Ascending aorta (tissue), 2 donors: ENCODE measurements at places on chromosomes 3 and 15.

- peaks cover 9% of the 10 kb centered on the region for H3K4me1 ChIP-seq
- no peaks in the 10 kb centered on the region for H3K36me3 ChIP-seq
- no peaks in the 10 kb centered on the region for H3K27me3 ChIP-seq
- DNase-seq, result no peak
Observed at GRCh38 chr3:157127831-157128767, 31.8 kb downstream of the CCNL1 start.

DNA sequence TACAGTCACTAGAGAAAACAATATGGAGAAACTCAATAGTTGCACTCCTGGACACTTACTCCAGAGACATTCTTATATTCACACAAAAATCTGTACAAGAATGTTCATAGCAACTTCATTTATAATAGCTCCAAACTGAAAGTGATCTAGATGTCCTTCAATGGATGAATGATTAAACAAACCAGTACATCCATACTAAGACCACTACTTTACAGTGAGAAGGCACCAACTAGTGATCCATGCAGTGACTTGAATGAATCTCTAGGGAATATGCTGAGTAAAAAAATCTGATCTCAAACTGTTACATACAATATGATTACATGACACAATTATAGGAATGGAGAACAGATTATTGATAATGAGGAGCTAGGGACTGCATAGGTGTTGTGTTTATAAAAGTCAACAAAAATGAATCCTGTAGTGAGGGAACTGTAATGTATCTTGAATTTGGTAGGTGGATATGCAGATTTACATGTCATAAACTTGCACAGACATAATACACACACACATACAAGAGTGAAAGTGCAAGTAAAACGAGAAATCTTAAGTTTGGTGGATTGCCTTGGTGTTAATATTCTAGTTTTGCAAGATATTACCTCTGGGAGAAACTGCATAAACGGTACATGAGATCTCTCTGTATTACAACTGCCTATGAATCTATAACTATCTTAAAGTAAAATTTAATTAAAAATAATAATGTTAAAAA is 85.7 kb downstream of the SPATA16 start:
- no peaks in the 10 kb centered on the region for H3K36me3 ChIP-seq
- no peaks in the 10 kb centered on the region for H3K27me3 ChIP-seq
- H3K4me1 ChIP-seq, result no peaks in the 10 kb centered on the region
- H3K4me3 ChIP-seq, result no peak overlapping the region
- H3K27ac ChIP-seq, result no peak overlapping the region

GRCh38 chr3:60399292-60399691 is 852.0 kb downstream of the FHIT start:
- H3K36me3 ChIP-seq, result no peaks in the 10 kb centered on the region
- H3K4me3 ChIP-seq, result no peak overlapping the region
- no peaks in the 10 kb centered on the region for H3K27me3 ChIP-seq
- H3K27ac ChIP-seq, result no peak overlapping the region

DNA sequence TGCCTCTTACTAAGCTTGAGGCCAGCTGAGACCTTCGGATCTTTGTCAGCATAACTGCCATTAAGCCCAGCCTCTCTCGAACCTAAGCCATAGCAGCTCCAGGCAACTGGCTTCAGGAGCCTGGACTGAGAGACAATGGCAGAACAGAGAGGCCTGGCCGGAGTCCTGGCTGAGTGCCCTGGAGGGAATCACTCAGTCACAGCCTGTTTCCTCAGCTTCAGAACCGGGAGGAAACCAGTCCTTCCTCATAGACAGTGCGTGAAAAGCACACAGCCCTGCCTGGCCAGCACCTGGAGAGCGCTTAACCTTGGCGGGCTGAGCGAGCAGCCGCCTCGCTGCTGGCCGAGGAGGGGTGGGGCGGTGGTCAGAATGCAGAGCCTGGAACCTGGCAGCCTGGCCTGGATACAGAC is 21.6 kb downstream of the RNU5B-1 start:
- no peak overlapping the region for H3K4me3 ChIP-seq
- H3K4me1 ChIP-seq, result no peaks in the 10 kb centered on the region
- H3K36me3 ChIP-seq, result no peaks in the 10 kb centered on the region
- no peak for DNase-seq
- H3K27ac ChIP-seq, result no peak overlapping the region

DNA sequence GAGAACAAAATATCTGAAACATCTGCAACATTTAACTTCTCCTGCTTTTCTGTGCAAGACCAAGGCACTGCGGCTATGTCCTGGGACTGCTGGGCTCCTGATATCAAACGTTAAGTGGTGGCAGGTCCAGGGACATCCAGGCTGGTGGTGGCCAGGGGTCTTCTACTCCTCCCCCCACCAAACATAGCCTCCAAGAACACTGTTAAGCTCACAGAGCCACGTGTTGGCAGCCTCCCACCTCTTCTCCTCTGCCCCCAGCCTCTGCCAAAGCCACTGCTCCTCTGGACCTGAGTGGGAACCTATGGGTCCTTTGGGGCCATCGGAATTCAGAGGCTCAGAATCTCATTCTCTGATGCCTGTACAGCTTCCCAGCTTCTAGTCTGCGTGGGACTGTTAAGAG is 325.7 kb downstream of the ARRDC4 start:
- H3K36me3 ChIP-seq, result no peaks in the 10 kb centered on the region
- DNase-seq, result no peak
- H3K27me3 ChIP-seq, result no peaks in the 10 kb centered on the region
- H3K4me3 ChIP-seq, result no peak overlapping the region
- no peaks in the 10 kb centered on the region for H3K4me1 ChIP-seq

DNA sequence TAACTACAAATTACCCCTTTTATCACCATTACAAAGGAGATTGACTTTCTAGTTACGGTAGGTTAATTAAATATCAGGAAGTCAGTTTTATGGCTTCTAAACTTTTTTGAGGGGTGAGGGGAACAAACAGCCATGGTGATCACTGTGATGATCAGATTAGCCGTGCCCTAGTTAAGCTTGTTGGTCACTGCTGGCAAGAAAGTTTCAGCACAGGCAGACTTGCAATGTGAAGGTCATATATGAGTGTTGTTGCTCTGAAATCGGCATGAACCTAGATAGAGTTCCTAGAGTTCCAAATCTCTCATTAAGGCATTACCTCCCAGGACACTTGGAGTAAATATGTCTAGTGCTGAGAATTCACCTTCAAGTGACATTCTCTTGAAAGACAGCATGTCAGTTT is 156.6 kb downstream of the GHSR start:
- peaks cover 25% of the 10 kb centered on the region for H3K36me3 ChIP-seq
- no peak overlapping the region for H3K4me3 ChIP-seq
- DNase-seq, result no peak
- no peaks in the 10 kb centered on the region for H3K27me3 ChIP-seq

GRCh38 chr3:10331320-10331719 is 10.4 kb upstream of the SEC13 start:
- H3K27me3 ChIP-seq, result no peaks in the 10 kb centered on the region
- no peak overlapping the region for H3K4me3 ChIP-seq
- no peaks in the 10 kb centered on the region for H3K4me1 ChIP-seq
- H3K36me3 ChIP-seq, result no peaks in the 10 kb centered on the region
- H3K27ac ChIP-seq, result no peak overlapping the region

DNA sequence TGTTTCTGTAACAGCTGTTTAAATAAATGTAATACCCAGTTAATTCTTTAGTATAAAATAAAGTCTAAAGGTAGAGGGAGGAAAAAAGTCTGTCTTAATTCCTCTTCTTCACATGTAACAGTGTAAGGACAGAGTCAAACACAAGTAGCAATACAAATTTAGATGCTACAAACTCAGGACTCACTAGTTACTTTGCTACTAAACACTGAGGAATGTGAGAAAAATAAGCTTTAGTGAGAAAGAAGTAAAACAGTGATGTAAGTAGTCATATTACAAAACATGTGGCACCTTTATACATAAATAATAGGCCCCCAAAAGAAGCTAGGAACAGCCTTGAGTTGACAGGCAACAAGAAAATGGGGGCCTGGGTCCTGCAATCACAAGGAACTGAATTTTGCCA is 113.0 kb downstream of the TBC1D5 start:
- no peak for DNase-seq
- no peak overlapping the region for H3K27ac ChIP-seq
- H3K4me3 ChIP-seq, result no peak overlapping the region

DNA sequence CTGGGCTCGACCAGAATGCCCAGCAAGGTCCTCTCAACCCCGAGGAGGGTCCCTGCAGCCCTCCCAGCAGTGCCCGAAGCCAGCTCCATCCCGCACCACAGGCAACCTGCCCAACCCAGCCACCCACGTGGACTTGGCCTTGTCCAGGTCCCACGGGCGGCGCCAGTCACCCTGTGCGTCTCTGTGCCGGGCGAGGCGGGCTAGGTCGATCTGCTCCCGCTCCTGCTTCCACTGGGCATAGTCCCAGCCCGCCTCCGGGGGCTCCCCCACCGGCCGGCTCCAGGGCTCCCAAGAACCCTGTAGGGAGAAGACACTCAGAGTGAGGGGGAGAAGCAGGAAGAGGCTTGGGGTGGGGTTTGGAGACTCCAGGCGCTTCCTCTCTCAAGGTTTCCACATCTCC is 3.1 kb downstream of the CCDC9B start:
- DNase-seq, result no peak
- no peaks in the 10 kb centered on the region for H3K27me3 ChIP-seq
- peak overlapping the region; percentile 99 for H3K27ac ChIP-seq
- H3K4me1 ChIP-seq, result peaks cover 60% of the 10 kb centered on the region
- H3K4me3 ChIP-seq, result peak overlapping the region; percentile 24
- H3K36me3 ChIP-seq, result peaks cover 4% of the 10 kb centered on the region

GRCh38 chr3:190385731-190386688 is 2.0 kb upstream of the CLDN16 start:
- no peak for DNase-seq
- H3K27me3 ChIP-seq, result no peaks in the 10 kb centered on the region
- no peak overlapping the region for H3K27ac ChIP-seq

- DNase-seq, result no peak
- H3K4me3 ChIP-seq, result no peak overlapping the region
- H3K4me1 ChIP-seq, result no peaks in the 10 kb centered on the region
- H3K27me3 ChIP-seq, result no peaks in the 10 kb centered on the region
- no peak overlapping the region for H3K27ac ChIP-seq
Observed at GRCh38 chr3:99620976-99621375, 17.4 kb upstream of the COL8A1 start.

DNA sequence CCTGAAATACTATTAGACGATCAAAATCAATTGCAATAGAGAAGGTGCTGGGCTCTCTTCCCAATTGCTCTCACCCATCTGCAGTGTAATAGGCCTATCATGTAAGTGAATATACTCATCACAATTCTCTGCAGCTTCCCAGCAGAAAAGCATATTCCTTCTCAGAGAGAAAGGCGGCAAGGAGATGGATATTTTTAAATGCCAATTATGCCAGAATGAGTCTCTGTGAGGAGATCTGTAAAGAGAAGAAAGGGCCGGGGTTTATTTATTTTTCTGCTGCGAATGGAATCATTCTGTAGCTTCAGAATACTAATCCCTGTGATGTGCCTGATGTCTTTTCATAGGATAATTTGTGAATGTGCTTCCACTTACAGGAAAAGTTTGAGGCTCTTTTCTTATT is 112.0 kb downstream of the APBA2 start:
- H3K27ac ChIP-seq, result no peak overlapping the region
- DNase-seq, result no peak
- no peak overlapping the region for H3K4me3 ChIP-seq
- peaks cover 7% of the 10 kb centered on the region for H3K4me1 ChIP-seq
- no peaks in the 10 kb centered on the region for H3K27me3 ChIP-seq

DNA sequence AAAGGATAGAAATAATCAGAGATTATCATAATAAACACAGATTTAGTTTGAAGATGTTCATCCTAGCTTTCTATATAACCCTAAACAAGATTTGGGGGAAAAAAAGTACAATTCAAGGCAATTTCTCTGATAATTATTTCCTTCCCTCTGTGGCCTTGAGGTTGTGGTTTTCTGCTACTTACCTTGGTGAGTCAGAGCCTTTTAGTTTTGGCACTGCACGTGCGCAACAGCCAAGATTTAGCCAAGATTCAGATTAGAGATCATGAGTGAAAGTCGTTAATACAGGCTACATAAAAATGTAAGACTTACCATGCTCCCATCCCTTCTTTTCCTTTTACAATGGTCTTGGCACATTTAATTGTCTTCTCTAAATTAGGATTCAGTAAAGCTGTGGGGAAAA is 6.7 kb downstream of the LYZL4 start:
- H3K4me3 ChIP-seq, result no peak overlapping the region
- no peaks in the 10 kb centered on the region for H3K27me3 ChIP-seq
- H3K4me1 ChIP-seq, result no peaks in the 10 kb centered on the region
- H3K27ac ChIP-seq, result no peak overlapping the region
- DNase-seq, result no peak

- no peak overlapping the region for H3K27ac ChIP-seq
- no peaks in the 10 kb centered on the region for H3K4me1 ChIP-seq
- DNase-seq, result no peak
- no peak overlapping the region for H3K4me3 ChIP-seq
Observed at GRCh38 chr15:51675234-51675633, 6.1 kb upstream of the SCG3 start.

GRCh38 chr15:45372041-45372995 is 6.0 kb downstream of the GATM start:
- H3K4me3 ChIP-seq, result no peak overlapping the region
- no peak for DNase-seq
- no peaks in the 10 kb centered on the region for H3K27me3 ChIP-seq
- H3K4me1 ChIP-seq, result peaks cover 2% of the 10 kb centered on the region

- H3K36me3 ChIP-seq, result peaks cover 27% of the 10 kb centered on the region
- no peaks in the 10 kb centered on the region for H3K27me3 ChIP-seq
- no peak for DNase-seq
- H3K4me1 ChIP-seq, result peaks cover 16% of the 10 kb centered on the region
- no peak overlapping the region for H3K27ac ChIP-seq
Observed at GRCh38 chr3:12620729-12621128, 43.2 kb downstream of the RAF1 start.

DNA sequence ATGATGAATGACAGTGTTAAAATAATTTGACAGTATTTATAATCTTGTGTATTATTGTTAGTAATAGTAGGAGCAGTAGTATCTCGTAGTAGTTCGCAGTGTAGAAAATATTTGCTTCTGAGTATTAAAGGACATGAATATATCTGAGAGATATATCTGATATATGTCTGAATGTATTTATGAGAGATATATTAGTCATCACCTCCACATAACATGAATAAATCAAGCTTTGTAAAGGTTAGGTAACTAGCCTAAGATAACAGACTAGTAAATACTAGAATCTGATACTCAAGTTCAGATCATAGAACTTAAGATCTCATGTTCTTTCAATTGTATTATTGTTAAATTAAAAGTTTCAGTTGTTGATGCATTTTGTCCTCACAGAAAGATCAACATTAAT is 130.5 kb downstream of the UBE2E2 start:
- no peak overlapping the region for H3K27ac ChIP-seq
- H3K36me3 ChIP-seq, result no peaks in the 10 kb centered on the region
- DNase-seq, result no peak
- no peaks in the 10 kb centered on the region for H3K4me1 ChIP-seq
- H3K27me3 ChIP-seq, result no peaks in the 10 kb centered on the region
